Posterior vena cava (tissue), 2 donors: ENCODE measurements at places on chromosomes 3 and 15. TPM values are rescaled to one million over a fixed set of nuclear protein-coding genes. Genes with fewer than 3 reads are reported as not detected.

The GPR62 gene
- total RNA-seq = not detected

The MEGF11 gene
- total RNA-seq = not detected

The DUOXA2 gene
- total RNA-seq = not detected

The ADAMTSL3 gene
- 17.4 TPM for total RNA-seq
